ENCODE measurements at places on chromosomes 5 and 9.

DNA sequence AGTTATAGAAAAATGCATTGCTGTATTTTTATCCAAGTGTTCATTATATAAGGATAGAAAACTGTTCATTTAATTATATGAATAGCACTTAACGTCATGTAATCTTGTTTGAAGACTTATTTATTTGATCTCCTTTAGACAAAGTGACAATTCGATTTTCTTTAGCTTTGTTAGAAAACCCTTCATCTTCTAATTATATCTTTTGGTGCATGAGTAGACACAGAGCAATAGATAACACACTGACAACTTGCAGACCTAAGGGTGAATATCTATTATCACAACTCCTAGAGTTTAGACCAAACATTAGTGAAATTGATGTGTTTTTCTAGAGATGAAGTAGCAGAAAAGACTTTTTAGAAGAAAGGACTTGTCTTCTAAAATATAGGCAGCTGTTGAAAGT lies 446.4 kb upstream of the SEMA6A start:
- DNase-seq, result no peak

DNA sequence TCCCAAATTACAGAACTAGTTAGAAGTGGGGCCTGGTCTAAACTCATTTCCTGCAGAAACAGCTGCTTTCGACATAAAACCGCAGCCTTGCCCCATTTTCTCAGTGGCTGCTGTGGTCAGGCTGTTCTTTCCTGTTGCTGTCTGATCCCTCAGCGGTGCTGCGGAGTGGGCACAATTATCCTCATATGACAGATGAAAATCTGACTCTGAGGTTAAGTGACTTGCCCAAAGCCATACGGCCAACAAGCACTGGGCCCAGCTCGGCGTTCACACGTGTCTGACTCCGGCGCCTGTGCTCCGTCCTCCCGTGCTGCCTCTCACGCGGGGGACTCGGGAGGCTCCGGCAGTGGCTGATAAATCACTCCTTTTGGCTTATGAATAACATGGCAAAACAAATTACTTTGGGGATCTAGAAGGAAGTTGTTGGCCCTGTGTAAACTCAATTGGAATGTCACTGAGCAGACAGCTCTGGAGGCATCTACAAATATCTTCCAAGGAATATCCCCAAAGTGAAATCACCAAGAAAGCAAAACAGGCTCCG lies 142.6 kb upstream of the LMX1B start:
- peak; percentile 23 for DNase-seq

DNA sequence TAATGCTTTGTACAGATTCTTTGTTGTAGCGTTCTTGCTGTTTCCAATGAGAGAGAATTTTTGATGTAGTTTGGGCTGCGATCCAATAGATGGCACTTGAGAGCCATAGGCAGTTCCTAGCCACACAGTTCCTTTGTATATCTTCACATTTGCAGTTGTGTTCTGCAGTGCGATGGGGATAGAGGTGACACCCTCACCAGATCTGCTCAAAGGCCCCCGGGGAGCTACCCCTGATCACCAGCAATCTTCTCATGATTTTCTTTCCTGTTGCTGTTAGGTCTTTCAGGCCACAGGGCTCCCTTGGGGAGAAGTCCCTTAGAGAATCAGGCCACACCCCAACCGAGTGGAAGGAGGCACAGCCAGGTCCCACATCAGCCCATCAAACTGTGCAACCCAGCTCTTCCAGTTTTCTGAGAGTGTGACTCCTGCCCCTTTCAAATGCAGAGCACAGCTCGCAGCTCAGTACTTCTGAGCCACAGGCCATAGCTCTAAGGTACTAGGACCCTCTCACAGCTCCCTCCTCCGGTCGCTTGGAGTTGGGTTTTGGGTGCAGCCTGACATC lies 353.7 kb downstream of the SLCO4C1 start:
- DNase-seq, result peak; percentile 54

- DNase-seq, result no peak
Observed at GRCh38 chr5:91301106-91301846, 81.8 kb downstream of the ARRDC3 start.

DNA sequence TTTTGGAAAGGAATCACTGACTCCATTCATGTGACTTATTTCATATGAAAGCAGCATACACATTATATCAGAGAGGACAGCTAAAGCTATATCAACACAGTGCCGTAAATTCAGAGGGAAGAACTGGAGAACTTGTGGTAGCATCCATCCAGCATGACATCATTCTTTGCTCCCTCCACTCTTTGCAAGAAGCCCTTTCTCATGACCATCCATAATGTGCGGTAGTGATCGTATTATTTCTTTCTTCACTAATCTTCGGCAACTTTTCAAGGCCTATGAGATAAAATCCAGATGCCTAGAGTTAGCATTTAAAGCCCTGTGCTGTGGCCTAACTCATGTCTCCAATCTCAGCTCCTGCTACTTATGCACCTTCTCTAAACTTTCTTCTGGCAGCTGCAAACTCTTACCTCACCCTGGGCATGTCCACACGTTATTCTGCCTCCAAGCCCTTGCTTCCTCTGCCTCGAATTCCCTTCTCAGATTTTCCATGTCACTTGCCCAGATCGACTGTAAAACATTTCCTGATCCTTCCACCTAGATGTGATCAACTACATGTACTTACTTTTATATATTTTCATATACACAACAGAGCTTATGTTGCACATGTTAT lies 307.3 kb upstream of the SGCD start:
- no peak for DNase-seq

DNA sequence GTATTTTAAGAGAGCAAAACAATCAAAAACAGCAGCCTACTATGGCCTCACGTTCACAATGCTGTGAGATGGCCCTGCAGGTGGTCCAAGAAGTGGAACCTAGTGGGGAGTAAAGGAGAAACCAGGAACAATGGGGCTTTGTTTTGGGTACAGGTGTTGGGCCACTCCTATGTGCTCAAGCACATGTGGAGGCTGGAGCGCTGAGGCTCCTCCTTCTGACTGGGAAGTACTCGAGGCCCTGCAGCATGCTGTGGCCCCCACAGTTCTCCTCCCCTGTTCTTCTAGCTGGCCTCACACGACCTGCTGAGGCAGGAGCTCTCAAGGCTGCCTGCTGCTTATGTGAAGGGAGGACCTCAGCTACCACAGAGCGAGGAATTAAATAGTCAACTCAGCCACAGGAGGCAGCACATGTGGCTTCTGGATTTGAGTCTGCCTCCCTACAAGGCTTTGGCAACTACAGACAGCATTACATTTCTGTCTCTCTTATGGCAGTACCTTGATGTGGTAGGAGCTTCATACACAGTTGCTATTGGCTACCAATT lies 482.3 kb downstream of the SPOCK1 start:
- no peak for DNase-seq

GRCh38 chr5:154174091-154174490 lies 16.4 kb upstream of the GALNT10 start:
- DNase-seq, result no peak

- DNase-seq, result no peak
Observed at GRCh38 chr9:37105234-37105633, 15.1 kb upstream of the ZCCHC7 start.

Data from large intestine (tissue), 12 donors.